CD4-positive, alpha-beta T cell treated with Interleukin-17A for 1 hour (primary cell): ENCODE measurements at places on chromosomes 3 and 15.

DNA sequence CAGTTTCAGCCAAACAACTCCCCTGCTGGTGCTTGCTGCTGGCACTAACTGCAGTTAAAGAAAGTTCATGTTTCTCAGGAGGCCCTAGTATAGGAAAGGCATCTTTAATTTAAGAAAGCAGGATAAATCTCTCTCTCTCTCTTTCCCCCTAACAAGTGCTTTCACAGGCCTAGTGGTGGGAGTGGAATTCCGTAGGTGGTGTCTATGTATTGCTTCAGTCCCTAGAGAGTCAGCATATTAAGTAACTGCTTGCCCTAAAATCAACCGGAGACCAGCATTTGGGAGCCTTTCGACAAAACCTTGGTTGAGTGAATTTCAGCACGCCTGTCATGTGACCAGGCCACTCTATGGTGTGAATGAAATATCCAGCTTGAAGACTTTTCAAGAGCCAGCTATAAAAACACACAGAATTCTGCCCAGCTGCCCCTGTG lies 169.2 kb upstream of the TGFBR2 start:
- no peak for DNase-seq

GRCh38 chr3:184798120-184798519 lies 13.8 kb upstream of the VPS8 start:
- DNase-seq = no peak

GRCh38 chr15:73758461-73758860 lies 5.3 kb upstream of the INSYN1 start:
- no peak for DNase-seq

GRCh38 chr3:13457593-13457992 lies 22.5 kb upstream of the HDAC11 start:
- DNase-seq = no peak

- no peak for DNase-seq
Measured at GRCh38 chr3:42891042-42891441, 14.9 kb upstream of the ZNF662 start.

GRCh38 chr3:195052939-195053338 lies 218.0 kb downstream of the XXYLT1 start:
- DNase-seq = no peak

- DNase-seq = no peak
Measured at GRCh38 chr3:52022323-52023100, 26.8 kb upstream of the RPL29 start.

- no peak for DNase-seq
Measured at GRCh38 chr15:100426937-100427336, 85.2 kb upstream of the ADAMTS17 start.

- no peak for DNase-seq
Measured at GRCh38 chr15:64224511-64224910, 61.7 kb upstream of the PPIB start.

DNA sequence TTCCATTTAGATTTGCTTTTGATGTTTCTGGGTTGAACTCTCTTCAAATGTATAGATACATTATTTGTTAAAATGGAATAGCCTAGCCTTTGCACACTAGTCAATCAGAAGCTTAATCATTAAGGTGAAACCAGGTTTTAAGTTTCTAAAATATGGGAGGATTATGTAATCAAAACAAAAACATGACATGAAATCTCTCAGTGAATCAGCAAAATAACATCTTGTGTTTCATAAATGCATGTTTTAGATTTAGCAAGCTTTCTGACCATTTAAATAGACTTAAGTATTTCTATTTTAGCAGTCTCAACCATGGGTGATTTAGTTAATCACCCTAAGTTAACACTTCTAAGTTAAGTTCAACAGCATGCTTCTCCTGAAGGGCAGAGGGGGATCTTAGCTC lies 11.3 kb downstream of the GTF2E1 start:
- DNase-seq = no peak

- no peak for DNase-seq
Measured at GRCh38 chr3:6216135-6217026, 644.5 kb upstream of the GRM7 start.

DNA sequence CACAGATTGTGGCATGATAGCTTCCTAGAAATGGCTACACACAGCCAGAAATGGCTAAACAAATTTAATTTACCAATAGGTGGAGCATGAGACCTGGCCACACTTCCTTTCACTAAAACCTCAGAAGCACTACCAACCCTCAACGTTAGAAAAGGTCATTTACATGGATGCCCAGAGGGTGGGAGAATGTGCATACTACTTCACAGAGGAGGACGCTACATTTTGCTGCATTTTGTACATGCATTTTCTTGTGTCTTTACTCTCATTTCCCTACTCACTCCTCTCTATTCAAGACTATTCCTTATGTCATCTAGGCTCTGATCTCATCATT lies 40.1 kb downstream of the C2CD4B start:
- DNase-seq = no peak

GRCh38 chr3:57048052-57048671 lies 12.3 kb upstream of the SPATA12 start:
- no peak for DNase-seq

GRCh38 chr3:190097617-190098016 lies 23.1 kb downstream of the P3H2 start:
- no peak for DNase-seq

DNA sequence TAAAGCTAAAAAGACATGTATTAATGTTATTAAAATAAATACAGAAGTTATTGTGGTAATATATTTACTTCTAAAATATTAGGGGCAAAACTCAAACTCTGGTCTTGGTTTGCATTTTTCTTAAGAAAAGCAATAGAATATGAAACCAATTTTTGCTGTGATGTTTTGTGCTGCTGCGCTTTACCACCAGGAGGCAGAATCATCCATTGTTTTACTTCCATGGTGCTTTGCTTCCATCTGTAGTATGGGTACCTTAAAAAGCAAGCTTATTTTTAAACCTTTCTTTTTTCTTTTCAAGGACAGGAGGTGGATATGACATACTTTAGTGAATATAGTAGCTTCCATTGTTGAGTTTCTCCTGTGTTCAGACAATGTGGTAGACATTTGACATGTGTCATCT lies 46.6 kb upstream of the MRPL3 start:
- no peak for DNase-seq

DNA sequence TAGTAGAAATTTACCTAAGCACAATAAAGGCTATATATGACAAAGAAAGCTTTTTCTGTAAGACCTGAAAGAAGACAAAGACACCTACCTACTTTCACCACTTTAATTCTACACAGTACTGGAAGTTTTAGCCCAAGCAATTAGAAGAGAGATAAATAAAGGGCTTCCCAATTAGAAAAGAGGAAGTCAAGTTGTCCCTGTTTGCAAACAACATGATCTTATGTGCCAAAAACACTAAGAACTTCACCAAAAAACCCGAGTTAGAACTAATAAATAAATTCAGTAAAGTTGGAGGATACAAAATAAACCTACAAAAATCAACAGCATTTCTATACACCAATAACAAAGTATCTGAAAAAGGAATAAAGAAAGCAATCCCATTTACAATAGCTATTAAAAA lies 190.9 kb downstream of the NR2F2 start:
- no peak for DNase-seq

GRCh38 chr3:49638445-49638844 lies 35.7 kb upstream of the APEH start:
- no peak for DNase-seq

DNA sequence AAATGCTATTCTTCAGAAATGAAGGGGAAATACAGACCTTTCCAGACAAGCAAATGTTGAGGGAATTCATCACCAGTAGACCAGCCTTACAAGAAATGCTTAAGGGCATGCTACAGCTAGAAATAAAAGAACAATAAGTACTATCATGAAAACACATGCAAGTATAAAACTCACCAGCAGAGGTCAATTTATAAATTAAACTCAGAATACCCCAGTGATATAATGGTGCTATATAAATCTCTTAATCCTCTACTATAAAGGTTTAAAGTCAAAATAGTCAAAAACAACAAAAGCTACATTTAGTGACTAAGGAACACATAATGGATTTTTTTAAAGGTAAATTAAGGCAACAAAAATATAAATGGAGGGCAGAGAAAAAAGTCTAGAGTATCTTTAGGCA lies 142.5 kb downstream of the CPNE4 start:
- no peak for DNase-seq

DNA sequence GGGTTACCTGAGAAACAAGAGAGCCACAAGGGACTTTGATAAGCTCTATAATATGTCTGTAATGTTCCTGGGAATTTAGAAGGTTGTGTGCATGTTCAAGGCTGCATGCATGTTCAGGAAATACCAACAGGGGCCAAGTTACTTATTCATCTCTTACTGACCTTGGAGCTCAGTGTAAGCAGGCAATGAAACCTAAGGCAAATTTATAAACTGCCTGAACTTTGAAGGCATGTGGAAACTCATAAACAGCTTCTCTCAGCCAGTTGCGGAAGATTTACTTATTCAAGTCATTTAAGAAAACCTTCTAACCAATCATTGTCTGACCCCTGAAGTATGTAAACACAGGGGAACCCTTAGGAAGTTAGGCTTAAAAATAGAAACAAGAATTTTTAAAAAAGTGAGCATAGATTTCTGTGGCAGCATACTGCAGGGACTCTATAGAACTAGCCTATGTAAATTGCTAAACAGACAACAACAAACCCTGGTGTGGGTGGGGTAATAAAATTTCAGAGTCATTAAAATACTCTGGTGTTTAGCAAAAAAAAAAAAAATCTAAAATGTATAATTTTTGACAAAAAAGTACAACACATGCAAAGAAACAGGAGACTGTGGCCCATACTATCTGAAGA lies 57.2 kb downstream of the SLC15A2 start:
- DNase-seq = no peak

GRCh38 chr3:72397586-72397985 lies 450.7 kb downstream of the SHQ1 start:
- no peak for DNase-seq

DNA sequence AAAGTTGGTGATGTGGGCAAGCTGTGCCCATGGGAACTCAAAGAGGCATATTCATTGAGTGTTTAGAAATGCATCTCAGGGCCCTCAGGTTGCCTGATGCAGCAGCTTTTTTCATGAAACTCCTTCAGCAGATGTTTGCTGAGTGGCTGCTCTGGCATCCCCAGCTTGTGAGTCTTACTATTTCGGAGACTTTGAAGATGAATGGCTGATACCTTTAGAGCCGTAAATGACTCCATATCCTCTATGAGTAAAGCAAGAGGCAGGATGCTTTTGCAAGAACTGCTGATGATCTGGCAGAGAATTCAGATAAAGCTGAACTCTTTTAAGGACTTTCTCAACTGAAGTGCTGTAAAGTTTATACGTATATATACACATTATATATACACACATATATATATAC lies 384.3 kb downstream of the CACNA2D3 start:
- DNase-seq = no peak

- DNase-seq = no peak
Measured at GRCh38 chr15:60390871-60391501, 6.8 kb downstream of the ANXA2 start.

DNA sequence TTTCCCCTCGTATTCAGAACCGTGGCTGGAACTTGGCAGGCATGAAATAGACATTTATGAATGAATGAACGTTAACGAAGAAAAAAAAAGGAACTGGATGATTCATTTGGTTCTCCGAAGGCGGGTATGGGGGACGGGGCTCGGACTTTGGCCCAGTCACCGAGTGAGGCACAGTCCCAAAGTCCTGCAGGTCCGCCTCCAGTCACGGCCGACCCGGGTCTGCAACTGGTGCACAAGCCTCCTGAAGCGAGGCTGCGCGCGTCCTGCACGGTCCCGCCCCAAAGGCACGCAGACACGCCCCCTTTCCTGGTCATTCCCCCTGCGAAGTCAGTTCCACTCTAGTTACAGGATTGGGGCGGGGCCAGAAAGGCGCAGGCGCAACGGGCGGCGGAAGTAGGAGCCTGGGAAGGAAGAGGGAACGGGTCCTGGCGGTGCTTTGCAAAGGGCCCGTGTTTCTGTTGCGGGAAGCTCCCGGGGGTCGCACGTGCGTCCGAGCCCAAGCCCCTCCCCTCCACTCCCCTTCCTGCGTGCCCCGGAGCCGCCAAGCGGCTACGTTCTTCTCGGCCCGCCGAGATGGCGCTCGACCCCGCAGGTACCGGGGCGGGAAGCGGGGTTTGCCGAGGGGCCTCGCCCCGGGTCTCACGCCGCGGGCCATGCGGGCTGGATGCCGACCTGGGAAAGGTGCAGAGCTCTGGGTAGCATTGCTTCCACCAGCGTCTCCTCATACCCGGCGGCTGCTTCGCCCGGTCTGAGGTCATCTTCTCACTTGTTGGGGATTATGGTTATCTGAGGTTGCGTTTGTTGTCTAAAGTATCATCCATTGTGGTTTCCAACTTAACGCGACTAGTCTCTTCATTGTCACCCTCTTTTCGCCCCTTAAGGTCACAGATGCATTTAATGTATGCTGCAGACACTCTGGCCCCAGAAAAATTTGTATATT lies at the start of gene CMC1:
TSS of gene CMC1 (plus strand) at position 399 of the 940 bp plus-strand sequence. CDS start at position 574, 175 bp downstream.
- peak; percentile 91 for DNase-seq

DNA sequence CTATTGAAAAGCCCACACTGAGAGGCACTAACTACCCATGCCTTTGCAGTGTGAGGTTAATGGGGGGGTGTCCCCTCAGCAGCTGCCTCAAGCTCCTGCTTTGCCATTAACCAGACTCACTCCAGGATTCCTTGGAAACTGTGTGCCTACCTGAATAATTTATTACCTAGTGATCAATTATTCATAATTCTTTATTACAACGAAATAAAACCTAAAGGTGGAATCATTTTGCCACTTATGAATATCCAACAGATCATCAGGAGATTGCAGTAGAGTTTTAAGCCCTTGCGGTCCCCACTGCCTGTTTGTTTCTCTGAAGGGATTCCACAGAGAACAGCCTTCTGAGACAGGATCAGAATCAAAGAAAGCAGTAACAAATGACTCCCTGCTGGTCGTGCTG lies 23.3 kb downstream of the NEK11 start:
- DNase-seq = no peak

DNA sequence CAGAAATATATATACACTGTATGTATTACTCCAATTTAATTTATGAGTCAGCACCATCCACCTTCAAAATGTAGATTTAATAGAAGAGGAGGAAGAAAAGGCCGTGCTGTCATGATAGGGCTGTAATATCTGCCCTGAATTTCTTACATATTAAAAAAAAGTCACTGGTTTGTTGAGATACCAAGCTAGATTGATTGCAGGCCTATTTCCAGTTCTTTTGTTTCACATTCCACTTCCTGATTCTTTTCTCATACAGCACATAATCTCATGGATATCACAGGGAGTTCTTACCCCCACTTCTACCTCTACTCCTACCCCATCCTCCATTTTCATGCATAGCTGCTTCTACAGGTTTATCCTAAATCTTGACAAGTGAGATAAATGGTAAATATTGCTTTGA lies 290.3 kb downstream of the ZBTB20 start:
- DNase-seq = no peak

- DNase-seq = no peak
Measured at GRCh38 chr3:10374311-10374710, 53.4 kb upstream of the SEC13 start.

DNA sequence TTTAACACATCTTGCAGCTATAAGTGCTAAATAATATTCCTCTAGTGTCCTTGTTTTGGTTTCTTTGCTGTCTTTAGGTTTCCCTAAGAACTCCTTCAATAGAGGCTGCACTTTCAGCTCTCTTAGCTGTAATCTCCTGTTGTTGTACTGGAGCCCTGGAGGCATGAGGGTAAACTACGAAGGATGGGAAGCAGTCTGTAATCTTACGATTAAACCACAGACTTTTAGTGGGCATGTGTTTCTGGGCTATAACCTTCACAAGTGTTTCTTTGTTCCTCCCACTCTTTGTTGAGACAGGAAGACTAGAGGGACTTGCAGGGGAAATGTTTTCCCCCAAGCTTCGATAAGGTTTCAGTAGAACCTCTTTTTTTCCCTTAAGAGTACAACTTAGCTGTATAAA lies 1058.1 kb downstream of the NSUN3 start:
- DNase-seq = no peak
